ENCODE measurements at places on chromosomes 7 and 10. TPM values are rescaled to one million over a fixed set of nuclear protein-coding genes. Genes with fewer than 3 reads are reported as not detected.

GRCh38 chr7:148585399-148585798 lies 5.2 kb upstream of the C7orf33 start:
- DNase-seq, result no peak

GRCh38 chr7:101128040-101128834 lies 1.3 kb downstream of the SERPINE1 start:
- DNase-seq, result no peak

- DNase-seq, result no peak
These were observed 463.3 kb upstream of the PODXL start for GRCh38 chr7:132019703-132020102.

GRCh38 chr7:1818575-1819258 lies 148.6 kb downstream of the ELFN1 start:
- no peak for DNase-seq

GRCh38 chr10:30536578-30536977 lies 93.0 kb downstream of the LYZL2 start:
- no peak for DNase-seq

DNA sequence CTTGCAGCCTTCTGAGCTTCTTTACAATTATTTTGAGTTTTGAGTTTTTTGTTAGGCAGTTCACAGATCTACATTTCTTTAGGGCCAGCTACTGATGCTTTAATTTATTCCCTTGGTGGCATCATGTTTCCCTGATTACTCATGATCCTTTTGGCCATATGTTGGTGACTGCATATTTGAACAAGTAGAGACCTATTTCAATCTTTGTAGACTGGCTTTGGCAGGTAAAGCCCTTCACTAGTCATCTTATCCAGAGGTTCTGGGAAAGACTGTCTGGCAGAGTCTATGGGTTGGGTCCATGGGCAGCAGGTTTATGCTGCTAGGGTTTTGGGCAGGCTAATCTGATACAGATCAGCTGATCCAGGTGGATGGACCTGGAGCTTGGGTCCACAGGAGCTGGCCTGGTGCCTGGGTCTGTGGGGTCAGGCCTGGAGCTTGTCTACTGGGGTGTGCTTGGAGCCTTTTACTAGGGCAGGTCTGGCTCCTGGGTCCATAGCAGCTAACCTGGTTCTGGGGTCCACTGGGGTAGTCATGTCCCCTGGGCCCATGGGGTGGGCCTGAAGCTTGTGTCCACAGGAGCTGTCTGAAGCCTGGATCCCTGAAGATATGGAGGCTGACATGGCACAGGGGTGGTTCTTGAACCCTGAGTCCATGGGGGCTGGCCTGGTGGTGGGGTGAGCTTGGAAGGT lies 72.7 kb downstream of the GPR85 start:
- no peak for DNase-seq

GRCh38 chr7:149097088-149097487 lies 6.6 kb upstream of the ZNF786 start:
- no peak for DNase-seq

DNA sequence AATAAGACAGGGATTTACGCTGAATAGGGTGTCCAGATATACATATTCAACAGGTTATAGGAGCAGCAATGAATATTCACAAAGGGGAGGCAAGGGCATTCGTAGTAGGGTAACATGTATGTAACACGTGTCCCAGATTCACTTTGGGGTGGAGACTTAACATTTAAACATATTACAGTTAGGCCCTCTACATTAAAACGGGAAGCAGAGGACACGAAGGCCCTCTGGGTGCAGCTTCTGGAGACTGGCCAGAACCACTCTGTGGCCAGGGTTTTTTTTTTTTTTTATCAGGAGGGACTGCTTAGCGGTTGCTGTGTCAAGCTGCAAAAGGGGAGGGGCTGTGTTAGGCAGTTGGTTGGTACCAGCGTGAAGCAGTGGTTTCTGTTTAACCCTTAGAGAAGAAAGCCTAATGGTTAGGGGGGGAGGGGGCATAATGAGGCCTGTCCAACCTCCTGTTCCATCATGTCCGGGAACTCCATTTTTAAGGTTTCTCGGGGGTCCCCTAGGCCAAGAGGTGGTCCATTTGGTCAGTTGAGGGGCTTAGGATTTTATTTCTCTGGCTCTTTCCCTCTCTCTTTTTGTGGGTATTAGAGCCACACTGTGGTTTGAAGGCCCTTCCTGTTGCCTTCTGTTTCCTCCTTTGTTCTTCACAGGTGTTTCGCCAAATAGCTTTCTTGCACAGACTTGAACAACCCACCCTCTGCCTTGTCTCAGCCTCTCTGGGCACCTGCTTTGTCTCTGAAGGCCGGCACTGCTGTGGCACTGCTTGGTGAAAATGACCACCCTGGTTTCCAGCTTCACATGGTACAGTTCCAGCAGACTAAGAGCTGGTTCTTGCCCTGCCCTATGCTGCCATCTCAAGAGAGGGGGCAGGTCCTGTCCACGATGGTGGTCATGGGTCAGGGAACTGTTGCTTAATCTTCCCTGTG lies 26.4 kb downstream of the PRF1 start:
- DNase-seq, result no peak

GRCh38 chr10:47121336-47121735 lies 178.7 kb upstream of the GDF10 start:
- DNase-seq, result no peak

DNA sequence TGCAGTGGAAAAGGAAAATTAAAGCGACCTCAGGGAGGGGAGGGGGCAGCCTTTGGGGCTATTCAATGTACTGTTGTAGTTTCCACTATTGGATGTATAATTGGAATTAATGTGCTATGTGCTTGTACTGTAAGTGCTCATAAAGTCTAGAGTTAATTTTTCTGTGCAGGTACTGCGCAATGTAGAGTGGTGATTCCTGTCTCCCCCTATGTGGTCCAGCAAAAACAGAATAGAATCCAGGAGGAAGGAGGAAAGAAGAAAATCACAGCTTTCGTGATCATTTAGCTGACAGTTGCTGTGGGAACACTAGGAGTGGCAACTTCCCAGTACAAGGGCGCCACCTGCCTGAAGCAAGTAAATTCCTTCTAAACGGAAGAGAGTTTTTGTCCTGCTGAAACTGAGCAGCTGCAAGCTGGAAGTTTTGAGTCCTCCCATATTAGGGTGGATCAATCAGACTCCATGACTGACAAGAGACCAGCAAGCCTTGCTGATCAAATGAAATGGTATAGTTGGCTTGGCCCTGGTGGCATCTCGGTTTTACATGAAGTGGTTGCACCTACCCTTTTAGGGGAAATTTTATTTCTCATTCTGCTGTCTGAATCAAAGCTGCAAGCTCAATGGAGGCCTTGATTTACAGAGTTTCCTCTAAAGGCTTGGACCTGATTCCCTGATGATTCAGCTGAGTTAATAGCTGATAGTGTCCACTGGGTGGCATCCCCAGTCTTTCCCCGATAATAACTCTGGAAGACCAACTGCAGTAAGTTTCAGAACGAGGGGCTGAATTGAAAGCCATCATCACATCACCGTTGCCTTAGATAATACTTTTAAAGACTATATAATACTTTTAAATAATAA lies 299.8 kb downstream of the HGF start:
- no peak for DNase-seq

DNA sequence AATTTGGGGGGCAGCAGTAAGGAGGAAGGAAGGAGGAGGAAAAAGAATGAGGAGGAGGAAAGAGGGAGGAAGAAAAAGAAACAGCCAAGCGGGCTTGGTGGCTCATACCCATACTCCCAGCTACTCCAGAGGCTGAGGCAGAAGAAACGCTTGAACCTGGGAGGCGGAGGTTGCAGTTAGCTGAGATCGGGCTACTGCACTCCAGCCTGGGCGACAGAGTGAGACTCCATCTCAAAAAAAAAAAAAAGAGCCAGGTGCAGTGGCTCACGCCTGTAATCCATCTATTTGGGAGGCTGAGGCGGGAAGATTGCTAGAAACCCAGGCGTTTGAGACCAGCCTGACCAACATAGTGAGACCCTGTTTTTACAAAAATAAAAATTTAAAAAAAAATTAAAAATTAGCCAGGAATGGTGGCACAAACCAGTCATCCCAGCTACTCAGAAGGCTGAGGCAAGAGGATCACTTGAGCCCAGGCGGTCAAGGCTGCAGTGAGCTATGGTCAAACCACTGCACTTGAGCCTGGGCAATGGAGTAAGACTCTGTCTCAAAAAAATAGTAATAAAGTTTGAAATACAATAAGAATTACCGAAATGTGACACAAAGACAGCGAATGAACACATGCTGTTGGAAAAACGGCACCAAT lies 14.1 kb upstream of the CRCP start:
- no peak for DNase-seq

DNA sequence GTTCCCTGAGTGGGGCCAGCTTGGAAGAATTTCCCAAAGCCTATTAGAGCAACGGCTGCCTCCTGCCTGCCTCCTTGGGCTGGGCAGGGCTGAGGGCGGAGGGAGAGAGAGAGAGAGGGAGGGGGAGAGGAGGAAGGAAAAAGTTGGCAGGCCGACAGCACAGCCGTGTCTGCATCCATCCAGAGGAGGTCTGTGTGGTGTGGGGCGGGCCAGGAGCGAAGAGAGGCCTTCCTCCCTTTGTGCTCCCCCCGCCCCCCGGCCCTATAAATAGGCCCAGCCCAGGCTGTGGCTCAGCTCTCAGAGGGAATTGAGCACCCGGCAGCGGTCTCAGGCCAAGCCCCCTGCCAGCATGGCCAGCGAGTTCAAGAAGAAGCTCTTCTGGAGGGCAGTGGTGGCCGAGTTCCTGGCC lies at the start of gene AQP1:
Gene AQP1 (plus strand): TSS at position 293 of the 409 bp plus-strand sequence. CDS start 57 bp downstream, at position 350.
- no peak for DNase-seq

GRCh38 chr10:8815969-8816368 lies 761.5 kb downstream of the GATA3 start:
- DNase-seq, result no peak

DNA sequence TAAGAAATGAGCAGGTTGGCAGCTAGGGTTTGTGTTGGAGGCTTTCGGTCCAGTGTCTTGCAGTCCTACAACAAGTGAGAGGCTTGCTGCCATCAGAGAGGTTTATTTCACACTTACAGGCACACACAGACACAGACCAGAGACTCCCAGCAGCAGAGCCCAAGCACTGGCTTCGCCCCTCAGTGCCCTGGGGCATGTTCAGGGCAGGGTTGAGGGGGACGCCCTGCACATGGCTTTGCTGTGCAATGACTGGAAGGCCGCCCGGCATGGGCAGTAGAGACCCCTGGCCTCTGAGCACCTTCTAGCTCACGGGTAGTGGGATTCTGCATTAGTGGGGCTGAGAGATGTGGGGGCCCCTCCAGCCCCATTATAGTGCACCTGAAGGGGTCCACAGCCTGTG lies 3.8 kb downstream of the SPRN start:
- no peak for DNase-seq

Gene FGFBP3
- 6.5 TPM for total RNA-seq

Gene AGBL3
- total RNA-seq, result 6.2 TPM

Gene IRF5
- total RNA-seq, result 7.2 TPM

Gene EPHB6
- 48.4 TPM for total RNA-seq

Gene NKX6-2
- total RNA-seq, result not detected

Gene SLC26A3
- total RNA-seq, result not detected

Gene NKX1-2
- total RNA-seq, result not detected

Gene OR2A12
- not detected for total RNA-seq

Gene ARL5B
- 14.1 TPM for total RNA-seq
